H7 (cell line): ENCODE measurements at places on chromosomes 12 and 14.
A peak's percentile ranks its signal among the peaks of the same experiment; 100 is the strongest.

DNA sequence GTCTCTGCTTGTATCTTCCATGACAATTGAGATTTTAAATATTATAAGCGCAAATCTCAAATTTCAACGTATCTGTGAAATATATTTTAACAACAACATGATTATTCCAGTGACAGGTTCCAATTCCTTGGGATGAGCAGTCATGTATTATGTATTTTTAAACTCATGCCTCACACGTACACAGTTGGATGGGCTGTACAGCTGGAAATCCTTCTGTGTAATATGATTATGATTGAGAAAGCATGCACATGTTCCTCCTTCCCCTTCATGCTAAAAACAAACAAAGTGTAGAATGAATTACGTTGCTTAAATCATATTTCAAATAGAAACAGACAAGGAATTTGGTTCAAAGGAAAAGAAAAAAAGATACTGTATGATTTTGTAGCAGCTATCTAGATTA is 428.3 kb downstream of the TMTC2 start:
- DNase-seq: no peak

GRCh38 chr12:107223821-107224220 is 130.5 kb upstream of the CRY1 start:
- no peak for DNase-seq

- no peak for DNase-seq
Measured at GRCh38 chr14:61547186-61548069, 147.9 kb upstream of the HIF1A start.

DNA sequence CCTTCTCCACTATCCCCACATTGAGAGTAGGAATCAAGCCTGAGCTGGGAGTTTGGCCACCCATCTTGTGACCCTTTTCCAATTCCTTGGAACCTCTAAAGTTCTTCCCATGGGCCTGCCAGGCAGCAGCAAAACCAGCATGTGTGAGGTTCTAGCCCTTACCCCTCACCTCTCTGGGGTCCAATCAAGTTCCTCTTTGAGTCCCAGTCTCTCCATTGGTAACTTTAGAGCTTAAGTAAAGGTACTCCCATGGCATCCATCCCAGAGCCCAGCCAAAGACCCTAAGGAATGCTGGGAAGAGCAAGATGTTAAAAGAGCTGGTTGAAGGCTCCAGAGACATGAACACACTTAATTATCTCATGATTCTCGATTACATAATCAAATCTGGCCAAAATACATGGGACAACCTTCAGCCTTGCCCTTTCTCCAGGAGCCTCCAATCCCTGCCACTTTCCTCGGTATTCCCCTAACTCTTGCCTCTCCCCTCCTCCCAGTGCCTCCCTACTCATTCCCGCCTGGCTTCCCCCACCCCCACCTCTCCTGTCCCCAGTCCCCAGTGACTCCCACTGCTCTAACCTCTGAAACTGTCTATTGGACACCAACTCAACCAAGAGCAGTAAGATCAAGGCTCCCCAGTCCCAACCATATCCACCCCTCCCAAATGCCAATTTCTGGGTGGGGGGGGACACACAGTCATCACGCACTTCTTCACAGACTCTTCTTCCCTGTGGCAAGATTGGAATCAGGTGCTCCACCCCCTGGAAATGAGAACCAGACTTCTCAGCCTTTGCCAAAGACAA is 4.8 kb upstream of the TNS2 start:
- DNase-seq: peak; percentile 57

GRCh38 chr12:131861261-131862083 is 33.0 kb upstream of the ULK1 start:
- peak; percentile 39 for DNase-seq

- DNase-seq: no peak
Measured at GRCh38 chr12:6072302-6072752, 52.1 kb downstream of the VWF start.

- no peak for DNase-seq
Measured at GRCh38 chr14:106269029-106269428, 742.6 kb downstream of the TMEM121 start.

GRCh38 chr14:50676814-50677516 is 8.9 kb upstream of the SAV1 start:
- no peak for DNase-seq

GRCh38 chr14:49659526-49660455 is 24.7 kb upstream of the DNAAF2 start:
- DNase-seq: no peak

DNA sequence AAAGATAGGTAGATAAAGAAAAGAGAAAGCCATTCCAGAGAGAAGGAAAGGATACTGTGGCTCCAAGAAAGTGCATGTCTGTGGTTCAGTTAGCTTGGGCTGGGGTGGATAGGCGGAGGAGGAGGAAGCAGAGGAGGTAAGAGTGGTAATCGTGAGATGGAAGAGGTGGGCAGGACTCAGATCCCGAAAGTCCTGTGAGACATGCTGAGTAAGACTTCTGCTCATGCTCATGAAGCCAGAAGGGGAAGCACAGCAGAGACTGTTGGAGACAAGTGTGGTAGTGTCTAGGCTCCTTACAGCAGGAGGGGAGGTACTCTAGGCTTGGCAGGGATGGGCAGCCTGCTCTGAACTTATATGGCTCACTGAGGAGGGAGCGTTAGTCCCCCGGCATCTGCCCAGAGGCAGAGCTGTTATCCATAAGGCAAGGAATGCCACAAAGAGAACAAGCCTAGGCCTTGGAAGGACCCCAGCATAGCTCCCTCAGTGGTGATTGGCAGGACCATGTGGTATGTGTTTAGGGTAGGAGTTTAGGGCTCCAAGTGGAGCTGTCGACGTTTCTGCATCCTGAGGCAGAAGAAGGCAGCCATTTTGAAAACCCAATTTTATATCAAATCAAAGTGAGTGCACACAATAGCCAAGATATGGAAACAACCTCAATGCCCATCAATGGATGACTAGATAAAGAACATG is 135.3 kb downstream of the SMOC1 start:
- no peak for DNase-seq

- no peak for DNase-seq
Measured at GRCh38 chr12:57895389-57896114, 45.8 kb upstream of the ATP23 start.

GRCh38 chr14:31410048-31410650 is 10.2 kb downstream of the HEATR5A start:
- no peak for DNase-seq

DNA sequence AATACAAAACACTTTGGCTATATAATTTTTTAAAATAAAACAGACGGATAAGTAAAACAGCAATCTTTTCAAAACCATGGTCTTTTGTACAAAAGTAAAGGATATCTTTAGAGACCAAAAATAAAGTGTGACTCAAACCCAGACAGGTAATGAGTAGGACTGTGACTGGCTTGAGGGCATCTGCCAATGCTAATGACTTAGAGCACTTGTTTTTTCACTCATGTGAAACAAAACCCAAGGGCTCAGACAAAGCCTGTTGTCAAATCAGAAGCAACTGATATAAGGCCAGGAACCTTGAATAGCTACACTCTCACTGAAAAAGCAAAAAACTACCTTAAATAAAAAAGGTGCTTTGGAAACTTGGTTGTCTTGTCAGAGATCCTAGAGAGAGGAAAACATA is 357.4 kb downstream of the TMEM117 start:
- DNase-seq: no peak

GRCh38 chr12:34606749-34607519 is 584.6 kb downstream of the ALG10 start:
- peak; percentile 1 for DNase-seq

GRCh38 chr12:40020261-40020691 is 85.6 kb downstream of the SLC2A13 start:
- DNase-seq: no peak

DNA sequence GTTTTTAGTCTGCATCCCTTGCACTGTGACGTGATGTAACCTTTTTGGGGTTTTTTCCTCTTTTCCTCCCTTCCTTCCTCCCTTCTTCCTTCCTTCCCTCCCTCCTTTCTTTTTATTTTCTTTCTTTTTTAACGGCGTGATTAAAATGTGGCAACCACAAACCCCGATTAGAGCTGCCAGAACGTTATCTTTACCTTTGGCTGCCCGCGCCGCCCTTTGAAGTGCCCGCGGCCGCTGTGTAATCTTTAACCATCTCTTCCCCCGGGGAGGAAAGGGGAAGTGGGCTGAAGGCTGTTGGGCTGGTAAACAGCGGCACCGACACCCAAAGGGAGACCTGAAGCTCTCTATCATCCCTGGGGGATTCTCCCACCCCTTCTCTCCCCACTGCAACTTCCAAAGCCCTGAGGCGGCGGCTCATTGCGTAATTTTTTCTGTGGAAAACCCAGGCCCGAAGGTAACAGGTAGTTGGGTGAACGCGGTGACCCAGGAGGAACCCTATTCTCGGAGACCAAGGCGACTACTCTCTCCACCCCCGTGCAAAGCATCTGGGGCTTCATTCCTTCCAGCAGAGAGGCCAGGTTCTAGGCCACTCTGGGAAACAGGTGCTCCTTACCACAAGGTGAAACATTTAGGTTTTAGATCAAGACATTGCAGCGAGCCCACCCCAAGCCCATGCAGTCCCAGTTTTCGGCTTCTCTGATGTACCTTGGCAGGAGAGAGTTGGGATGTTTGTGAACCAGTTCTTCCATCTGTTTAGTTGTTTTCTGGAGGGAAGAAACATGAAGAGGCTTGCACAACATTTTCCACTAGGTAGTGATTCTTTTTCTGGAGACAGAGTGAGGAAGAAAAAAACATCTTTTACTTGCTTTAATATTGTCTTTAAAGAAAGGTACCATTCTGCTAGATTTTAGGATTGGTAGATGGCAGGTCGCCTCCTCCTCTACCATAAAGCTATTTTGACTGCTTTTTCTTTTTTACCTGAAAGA is 1.5 kb downstream of the LGR5 start:
- DNase-seq: peak; percentile 26

DNA sequence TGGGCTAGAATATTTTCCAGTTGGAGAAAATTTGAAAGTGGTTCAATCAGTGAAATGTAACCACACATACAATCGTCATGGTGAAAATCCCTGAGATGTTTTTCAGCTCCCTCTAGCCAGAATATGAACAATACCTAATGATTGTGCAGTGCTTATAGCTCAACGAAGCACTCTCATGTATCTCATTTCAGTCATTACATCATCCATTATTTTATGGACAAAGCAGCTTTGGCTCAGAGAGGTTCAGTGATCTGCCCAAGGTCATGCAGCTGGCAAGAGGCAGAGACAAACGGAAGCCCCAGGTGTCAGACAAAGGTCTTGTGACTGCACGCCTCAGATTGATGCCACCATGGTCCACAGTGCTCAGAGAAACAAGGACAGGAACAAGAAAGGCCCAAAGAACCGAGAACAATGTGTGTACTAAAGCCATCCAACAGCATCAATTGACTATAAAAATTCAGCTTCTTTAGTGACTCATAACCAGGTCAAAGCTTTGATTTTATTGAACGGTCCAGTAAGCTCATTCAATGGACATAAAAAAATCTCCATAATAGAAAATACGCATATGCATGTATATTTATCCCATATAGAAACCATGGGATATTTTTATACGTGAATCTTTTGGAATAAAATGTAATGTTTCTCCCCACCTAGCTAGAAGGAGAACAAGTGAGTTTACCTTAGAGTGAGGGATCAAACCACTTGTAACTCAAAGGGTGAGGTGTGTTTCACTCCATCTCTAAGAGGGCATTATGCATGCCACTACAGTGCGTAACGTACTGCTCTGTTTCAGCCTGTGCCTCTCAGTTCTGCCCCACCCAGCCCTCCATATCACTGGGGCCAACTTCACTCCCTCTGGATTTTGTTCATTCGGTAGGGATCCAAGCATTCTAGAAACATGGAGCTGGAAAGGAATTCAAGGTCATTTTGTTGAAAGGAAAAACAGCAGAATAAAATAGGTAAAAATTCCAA is 141.8 kb downstream of the GRIN2B start:
- DNase-seq: no peak

- no peak for DNase-seq
Measured at GRCh38 chr14:52129721-52130120, 60.9 kb upstream of the NID2 start.

DNA sequence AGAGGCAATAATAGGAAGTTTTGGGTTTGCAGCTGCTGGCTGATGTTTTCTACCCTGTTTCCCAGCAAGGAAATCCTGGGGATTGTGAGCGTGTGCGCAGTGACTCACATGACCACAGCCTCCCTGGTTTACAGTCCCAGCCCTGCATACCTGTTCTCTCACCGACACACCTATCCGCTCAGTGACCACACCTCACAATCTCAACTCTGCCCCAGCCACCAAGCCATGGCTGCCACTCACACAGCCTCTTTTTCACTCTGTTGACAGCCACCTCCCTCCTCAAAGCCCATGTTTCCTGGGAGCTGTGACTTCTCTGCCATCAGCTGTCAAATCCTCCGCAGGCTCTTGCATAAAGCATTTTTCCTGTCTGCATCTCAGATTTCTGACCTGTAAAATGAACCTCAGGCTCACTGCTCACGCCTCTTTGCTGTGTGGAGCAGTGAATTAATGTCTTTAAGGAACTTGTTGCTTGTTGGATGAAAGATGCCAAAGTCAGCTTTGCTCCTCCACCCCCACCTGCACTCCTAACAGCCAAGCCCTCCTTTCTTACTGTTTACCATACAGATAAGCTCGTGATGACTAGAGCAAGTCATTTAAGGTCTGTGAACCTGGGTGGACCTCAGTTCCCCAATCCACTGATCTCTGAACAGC is 43.5 kb downstream of the B4GALNT3 start:
- peak; percentile 32 for DNase-seq

DNA sequence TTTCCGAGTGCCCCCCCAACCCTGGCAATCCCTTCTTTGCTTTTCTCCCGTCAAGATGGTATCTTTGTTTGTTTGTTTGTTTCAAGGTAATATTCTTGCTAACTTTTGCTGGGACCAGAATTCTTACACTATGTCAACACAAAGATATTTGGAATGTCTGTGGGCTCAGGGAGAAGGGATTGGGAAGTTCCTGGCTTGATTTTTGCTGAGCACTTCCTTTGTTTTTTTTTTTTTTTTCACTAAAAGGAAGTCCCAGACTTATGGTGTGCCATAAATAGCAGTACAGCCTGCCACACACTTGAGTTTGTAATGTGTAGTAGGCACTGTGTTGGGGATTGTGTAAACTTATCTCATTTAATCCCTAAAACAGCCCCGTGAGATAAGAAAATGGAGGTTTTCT is 11.2 kb upstream of the RNU6-7 start:
- DNase-seq: no peak

DNA sequence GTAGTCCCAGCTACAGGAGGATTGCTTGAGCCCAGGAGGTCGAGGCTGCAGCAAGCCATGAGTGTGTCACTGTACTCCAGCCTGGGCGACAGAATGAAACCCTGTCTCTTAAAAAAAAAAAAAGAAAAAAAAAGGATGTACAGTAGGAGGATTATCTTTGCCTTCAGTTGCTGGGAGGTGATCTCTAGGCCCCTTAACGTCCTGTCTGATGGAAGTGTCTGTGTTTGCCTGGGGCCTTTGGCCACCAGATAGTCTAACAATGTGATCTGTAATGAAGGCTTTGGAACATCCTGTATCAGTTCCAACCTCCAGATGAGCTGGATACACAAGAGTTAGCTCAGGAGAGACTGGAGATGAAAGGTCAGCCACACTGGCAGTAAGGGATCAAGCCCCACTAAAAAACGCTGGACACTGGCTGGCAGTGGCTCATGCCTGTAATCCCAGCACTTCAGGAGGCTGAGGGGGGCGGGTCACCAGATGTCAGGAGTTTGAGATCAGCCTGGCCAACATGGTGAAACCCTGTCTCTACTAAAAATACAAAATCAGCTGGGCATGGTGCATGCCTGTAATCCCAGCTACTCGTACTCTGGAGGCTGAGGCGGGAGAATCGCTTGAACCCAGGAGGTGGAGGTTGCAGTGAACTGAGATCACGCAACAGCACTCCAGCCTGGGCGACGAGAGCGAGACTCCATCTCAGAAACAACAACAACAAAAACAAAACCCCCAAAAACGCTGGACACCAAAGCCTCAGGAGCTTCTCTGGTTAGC is 19.0 kb upstream of the HNF1A start:
- DNase-seq: no peak
